ENCODE measurements at places on chromosomes 3 and 15.

GRCh38 chr3:70815817-70816216 is 503.4 kb upstream of the MDFIC2 start:
- DNase-seq = no peak

- DNase-seq = no peak
Observed at GRCh38 chr3:73626106-73626505, 1.4 kb upstream of the PDZRN3 start.

GRCh38 chr3:65988411-65989180 is 50.1 kb downstream of the MAGI1 start:
- DNase-seq = no peak

GRCh38 chr3:107997671-107998070 is 93.2 kb downstream of the CD47 start:
- no peak for DNase-seq

DNA sequence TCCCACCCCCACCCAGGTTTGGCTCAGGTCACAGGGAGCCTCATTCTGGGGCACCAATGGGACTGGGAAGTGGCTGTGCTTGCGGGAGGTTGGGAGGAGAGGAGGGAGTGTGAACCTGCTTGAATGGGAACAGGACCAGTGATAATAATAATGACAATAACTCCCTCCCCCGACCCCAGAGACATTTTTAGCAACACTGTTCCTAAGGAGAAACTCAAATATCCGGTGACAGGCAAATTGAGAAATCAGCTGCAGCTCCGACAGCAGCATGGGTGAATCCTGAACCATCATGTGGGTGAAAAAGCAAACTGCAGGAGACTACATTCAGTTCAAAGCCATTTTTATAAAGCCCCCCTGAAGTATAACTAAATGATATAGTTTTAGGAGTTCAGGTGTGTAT is 11.6 kb upstream of the RPL29 start:
- no peak for DNase-seq

DNA sequence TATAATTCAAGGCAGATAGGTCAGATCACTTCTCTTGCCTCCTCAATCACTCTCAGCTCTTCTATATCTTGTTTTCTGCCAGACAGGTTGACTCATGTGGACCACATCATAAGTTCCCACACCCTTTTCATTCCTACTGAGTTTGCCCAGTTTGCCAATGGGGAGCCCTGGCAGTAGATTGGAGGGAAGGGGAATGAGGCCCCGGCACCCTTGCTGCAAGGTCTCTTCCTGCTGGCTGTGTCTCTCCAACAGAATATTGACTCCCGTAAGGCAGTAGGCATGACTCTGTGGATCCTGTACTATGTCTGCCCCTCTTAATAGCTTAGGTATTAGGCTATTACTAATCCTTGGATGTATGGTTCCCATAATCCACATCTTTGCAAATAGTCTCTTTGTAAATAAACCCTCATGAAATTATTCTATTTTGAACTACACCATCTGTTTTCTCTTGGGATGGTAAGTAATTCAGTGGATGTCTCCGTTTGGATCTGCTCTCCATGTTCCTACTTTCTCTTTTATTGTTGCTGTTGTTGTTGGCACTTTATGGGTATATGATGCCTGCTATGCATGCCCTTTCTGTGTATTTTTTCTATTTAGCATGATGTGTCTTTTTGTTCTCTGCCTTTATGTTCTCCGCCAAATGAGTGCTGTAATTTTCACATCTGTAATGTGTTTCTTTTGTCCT is 65.5 kb upstream of the DCBLD2 start:
- no peak for DNase-seq

DNA sequence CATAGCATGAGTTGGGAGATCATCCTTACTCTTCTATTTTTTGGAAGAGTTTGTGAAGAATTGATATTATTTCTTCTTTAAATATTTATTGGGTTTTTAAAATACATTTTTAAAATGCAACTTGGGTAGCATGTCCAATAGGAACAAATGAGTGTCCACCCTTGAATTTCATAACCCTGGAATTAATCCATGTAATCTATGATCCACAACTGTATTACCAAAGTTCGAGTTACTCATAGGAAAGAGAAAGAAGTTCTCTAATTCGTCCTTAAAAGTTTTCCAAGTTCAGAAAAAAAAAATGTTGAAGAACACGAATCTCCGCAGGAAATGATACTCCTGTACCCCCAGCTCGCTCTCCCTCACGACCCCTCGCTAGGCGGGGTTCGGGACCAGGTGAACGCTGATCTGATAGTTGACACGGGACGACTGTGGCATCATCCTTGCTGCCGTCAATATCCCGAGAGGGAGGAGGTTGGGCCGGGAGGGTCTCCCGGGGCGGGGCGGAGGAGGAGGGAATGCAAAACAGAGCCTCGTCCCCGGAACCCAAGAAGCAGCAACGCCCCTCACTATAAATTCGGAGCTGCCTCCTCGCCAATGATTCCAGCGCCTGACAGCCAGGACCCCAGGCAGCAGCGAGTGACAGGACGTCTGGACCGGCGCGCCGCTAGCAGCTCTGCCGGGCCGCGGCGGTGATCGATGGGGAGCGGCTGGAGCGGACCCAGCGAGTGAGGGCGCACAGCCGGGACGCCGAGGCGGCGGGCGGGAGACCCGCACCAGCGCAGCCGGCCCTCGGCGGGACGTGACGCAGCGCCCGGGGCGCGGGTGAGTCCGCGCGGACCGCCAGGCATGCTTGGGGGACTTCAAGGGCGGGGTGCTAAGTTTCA is at the start of gene AGTR1:
AGTR1 (plus strand) TSS at position 598 of the 884 bp plus-strand sequence. CDS start 43,133 bp downstream, outside the sequence.
- no peak for DNase-seq

DNA sequence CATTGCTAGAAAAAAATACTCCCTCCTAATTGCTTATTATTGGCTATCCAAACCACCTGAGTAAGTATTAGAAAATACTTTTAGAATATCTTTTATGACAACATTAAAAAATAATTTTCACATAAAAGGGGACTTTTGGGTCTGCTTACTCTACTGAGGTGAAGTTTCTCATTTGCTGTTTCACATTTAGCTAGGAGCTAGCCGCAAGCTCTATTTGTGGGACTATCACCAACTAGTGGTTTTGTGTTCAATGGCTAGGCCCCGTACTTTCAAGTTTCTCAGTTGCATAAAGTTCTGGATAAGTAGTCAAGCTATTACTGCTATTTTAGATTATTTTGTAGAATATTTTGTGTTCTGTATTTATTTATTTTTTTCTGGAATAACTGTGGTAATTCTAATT is 244.2 kb upstream of the SLITRK3 start:
- DNase-seq = no peak

Data from NCI-H2029 (cell line).